ENCODE measurements at places on chromosomes 2 and 18.

DNA sequence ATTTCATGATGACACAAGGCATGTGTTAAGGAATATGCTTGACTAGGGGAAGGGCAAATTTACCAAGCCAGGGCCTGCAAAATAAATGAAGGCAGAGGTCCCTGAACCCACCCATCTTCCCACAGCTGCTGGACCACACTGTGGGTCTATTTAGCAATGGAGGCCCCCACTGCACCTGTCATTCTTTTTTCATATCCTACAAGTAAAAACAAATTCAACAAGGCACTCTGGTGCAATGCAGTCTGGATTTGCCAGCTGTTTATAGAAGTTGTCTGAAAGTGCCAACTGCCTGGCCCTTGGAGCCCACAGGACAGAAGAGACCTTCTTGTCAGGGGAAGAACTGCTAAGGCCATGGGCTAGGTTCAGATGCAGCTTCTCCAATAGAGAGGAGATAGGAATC, 112.8 kb upstream of the ATL2 start:
- H3K4me1 ChIP-seq: no peaks in the 10 kb centered on the region
- DNase-seq: no peak
- no peak overlapping the region for H3K4me3 ChIP-seq
- no peaks in the 10 kb centered on the region for H3K27me3 ChIP-seq
- H3K27ac ChIP-seq: no peak overlapping the region
- no peaks in the 10 kb centered on the region for H3K36me3 ChIP-seq

DNA sequence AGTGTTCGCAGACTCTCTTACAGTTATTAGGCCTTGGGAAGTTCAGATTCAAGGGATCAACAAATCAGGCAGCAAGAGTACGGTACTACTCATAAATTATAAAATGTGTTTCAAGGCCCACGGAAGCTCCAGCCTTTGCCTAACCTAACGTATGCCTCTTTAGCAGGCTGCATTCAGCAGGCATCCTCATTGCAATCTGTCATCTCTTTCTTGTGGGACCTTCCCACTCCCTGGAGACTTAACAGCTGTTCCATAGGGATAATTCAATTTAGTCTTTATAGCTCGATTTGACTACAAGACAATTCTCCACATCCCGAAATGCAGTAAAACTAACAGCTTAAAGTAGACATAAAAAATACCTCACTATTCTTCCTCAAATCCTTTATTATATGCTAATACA, 453.7 kb downstream of the CNTNAP5 start:
- H3K4me3 ChIP-seq: no peak overlapping the region
- H3K4me1 ChIP-seq: no peaks in the 10 kb centered on the region
- no peaks in the 10 kb centered on the region for H3K27me3 ChIP-seq
- no peak overlapping the region for H3K27ac ChIP-seq

DNA sequence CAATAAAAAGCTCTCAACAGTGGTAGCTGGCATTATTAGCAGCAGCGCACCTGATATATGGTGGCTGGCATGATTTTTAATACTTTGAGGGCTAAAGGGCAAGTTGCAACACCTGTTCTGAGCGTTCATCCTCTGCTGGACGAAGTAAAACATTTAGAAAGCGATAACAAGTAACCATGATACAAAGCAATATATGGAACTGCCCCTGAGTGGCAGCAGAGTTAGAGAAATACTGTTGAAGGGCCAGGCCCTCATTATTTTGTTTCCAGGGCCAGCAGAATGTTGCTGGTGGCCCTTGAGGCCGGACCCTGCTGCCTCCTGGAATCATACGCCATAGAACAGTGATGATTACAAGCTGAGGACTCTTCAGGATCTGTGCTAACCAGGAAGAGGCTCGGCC, 47.8 kb downstream of the ARHGEF4 start:
- peaks cover 9% of the 10 kb centered on the region for H3K4me1 ChIP-seq
- DNase-seq: no peak
- H3K4me3 ChIP-seq: no peak overlapping the region

GRCh38 chr2:119549241-119549640, 5.0 kb downstream of the CFAP221 start:
- H3K27me3 ChIP-seq: no peaks in the 10 kb centered on the region
- no peak overlapping the region for H3K4me3 ChIP-seq
- no peaks in the 10 kb centered on the region for H3K36me3 ChIP-seq
- H3K27ac ChIP-seq: no peak overlapping the region

- H3K4me1 ChIP-seq: no peaks in the 10 kb centered on the region
- no peaks in the 10 kb centered on the region for H3K27me3 ChIP-seq
- no peak overlapping the region for H3K27ac ChIP-seq
- H3K36me3 ChIP-seq: no peaks in the 10 kb centered on the region
- no peak overlapping the region for H3K4me3 ChIP-seq
These were observed 37.8 kb upstream of the RTTN start for GRCh38 chr18:70243131-70243929.

DNA sequence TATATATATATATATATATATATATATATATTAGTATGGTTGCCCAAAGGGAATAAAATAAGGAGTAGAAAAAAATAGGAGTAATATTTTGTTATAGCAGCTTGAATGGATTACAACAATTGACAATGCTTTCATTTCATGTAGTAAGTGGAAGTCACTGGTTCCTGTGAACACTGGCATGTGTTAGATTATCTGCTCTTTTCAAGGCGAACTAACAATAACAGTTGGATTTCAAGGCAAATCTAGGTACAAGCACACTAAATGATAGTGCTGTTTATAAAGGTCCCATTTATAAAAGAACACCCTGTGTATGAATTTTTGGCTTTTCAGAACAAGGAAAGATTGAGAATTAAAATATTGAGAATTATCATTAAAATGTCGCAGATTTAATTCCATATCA, 1535.7 kb downstream of the LRP1B start:
- no peaks in the 10 kb centered on the region for H3K36me3 ChIP-seq
- no peak overlapping the region for H3K27ac ChIP-seq
- DNase-seq: no peak
- no peak overlapping the region for H3K4me3 ChIP-seq
- no peaks in the 10 kb centered on the region for H3K27me3 ChIP-seq

DNA sequence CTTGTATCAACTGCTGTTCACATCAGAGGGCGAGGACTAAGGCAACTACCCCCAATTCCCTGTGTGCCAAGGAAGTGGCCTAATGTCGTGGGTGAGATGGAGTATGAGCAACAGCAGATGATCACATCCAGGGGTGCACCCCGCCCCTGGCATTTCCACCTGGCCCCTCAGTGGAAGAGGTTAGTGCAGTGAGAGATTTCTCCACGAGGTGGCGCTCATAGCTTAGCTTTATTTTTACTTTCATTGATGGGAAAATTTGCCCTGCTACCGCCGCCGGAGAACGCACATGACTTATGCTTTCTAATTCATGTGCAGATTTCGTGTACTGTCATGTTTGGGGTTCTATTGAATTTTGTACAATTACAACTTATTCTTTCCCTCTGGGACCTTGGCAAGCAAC, 470.6 kb upstream of the MEX3C start:
- H3K36me3 ChIP-seq: no peaks in the 10 kb centered on the region
- H3K27me3 ChIP-seq: no peaks in the 10 kb centered on the region
- H3K4me1 ChIP-seq: no peaks in the 10 kb centered on the region

GRCh38 chr18:70322928-70323327, 34.1 kb downstream of the SOCS6 start:
- no peaks in the 10 kb centered on the region for H3K36me3 ChIP-seq
- DNase-seq: no peak
- H3K27ac ChIP-seq: no peak overlapping the region
- H3K4me3 ChIP-seq: no peak overlapping the region
- H3K4me1 ChIP-seq: no peaks in the 10 kb centered on the region
- no peaks in the 10 kb centered on the region for H3K27me3 ChIP-seq
